ENCODE measurements at places on chromosomes 7 and 10.

- no peak for DNase-seq
Measured at GRCh38 chr10:13709931-13710650, 123.3 kb downstream of the PRPF18 start.

- no peak for DNase-seq
Measured at GRCh38 chr7:93327006-93327633, 95.0 kb downstream of the VPS50 start.

GRCh38 chr7:30976381-30976780, 12.6 kb downstream of the GHRHR start:
- no peak for DNase-seq

DNA sequence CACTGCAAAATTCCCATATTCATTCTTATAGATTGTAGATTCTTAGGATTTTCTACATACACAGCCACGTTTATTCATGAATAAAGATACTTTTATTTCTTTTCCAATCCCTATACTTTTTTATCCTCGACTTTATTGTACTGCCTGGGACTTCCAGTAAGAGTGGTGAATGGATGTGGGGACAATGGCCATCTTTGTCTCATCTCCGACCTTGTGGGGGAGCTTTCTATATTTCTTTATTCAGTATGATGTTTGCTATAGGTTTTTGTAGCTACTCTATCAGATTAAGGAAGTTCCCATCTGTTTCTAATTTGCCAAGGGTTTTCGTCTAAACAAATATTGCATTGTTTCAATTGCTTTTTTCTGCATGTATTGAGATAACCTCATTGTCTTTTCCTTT, 184.3 kb downstream of the FOXP2 start:
- DNase-seq, result no peak

- DNase-seq, result no peak
Measured at GRCh38 chr10:130834170-130834569, 477.4 kb downstream of the TCERG1L start.

- no peak for DNase-seq
Measured at GRCh38 chr10:132346806-132347205, 14.8 kb downstream of the LRRC27 start.

GRCh38 chr7:42227021-42227420, 10.0 kb downstream of the GLI3 start:
- no peak for DNase-seq

DNA sequence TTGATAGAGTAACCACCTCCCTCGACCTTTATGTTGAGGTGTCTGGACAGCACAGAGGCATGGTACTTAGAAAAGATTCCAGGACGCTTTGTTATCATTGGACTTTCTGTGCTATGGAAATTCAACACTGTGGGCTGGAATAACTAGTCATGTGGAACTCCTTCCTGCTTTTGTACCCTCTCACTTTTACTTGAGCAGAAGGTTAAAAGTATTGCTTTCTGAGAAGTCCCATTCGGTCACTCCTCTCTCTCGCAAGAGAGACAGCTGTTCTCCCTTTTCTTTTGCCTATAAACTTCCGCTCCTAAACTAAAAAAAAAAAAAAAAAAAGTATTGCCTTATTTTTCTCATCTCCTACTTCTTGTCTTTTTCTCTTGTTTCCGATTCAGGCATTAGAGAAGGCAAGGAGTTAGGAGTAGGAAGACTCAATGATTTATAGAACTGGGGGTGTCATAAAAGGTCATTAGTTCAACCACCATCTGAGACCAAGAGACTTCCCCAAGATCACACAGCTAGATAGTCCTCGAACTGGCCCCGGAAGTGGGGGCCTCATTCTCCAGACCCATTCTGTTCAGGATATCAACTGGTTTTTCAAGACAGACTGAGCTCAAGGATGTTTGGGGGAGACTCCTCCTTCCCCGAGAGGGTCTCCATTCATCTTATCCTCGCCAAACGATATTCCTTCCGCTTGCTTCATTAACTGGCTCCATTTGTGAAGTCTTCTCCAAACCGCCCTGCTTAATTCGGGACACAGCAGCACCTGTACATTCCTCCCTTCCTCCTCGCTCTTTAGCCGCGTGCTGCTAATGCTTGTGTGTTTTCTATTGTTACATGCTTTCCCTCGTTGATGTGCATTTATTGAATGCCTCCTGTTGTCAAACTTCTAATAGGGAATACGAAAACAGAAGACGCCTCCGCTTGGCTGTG, 995 bp upstream of the INPP5F start:
- no peak for DNase-seq

- no peak for DNase-seq
Measured at GRCh38 chr7:148049068-148049467, 541.5 kb upstream of the C7orf33 start.

GRCh38 chr10:46226232-46226631, 60.6 kb upstream of the ANTXRL start:
- DNase-seq, result no peak

- DNase-seq, result no peak
Measured at GRCh38 chr7:121604627-121605316, 208.7 kb upstream of the FAM3C start.

DNA sequence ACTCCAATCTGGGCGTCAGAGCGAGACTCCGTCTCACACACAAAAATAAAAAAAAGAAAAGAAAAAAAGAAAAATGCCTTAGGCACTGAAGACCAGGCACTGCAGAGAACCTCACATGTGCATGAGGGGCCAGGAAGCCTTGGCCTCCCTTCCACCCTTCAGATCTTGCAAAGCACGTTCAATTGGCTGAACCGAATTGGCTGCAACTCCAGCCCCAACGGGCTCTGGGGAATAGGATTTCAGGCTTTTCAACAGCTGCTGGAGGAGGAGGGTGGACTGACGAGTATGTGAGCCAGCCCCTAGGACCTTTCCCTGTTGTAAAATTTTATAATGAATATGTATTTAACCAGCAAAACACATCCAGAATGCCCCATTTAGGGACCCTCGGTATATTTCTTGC, 16.7 kb downstream of the TMEM120A start:
- DNase-seq, result no peak

GRCh38 chr10:18476076-18476647, 175.2 kb downstream of the NSUN6 start:
- DNase-seq, result no peak

DNA sequence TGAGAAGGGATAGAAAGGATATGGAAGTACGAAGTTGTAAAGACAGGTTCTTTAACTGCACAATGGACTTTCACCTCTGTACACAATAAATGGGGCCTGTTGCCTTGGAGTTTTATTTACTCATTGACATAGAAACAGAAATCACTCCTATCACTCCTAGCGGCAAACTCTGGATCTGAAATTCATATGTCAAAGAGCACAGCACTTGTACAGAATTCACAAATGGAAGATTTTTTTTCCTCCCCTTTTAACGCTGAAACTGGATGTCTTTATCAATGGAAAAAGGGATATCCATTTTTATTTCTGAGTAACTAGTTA, 18.2 kb downstream of the NT5C3A start:
- DNase-seq, result no peak

- DNase-seq, result no peak
Measured at GRCh38 chr7:74013539-74014272, 14.3 kb upstream of the ELN start.

DNA sequence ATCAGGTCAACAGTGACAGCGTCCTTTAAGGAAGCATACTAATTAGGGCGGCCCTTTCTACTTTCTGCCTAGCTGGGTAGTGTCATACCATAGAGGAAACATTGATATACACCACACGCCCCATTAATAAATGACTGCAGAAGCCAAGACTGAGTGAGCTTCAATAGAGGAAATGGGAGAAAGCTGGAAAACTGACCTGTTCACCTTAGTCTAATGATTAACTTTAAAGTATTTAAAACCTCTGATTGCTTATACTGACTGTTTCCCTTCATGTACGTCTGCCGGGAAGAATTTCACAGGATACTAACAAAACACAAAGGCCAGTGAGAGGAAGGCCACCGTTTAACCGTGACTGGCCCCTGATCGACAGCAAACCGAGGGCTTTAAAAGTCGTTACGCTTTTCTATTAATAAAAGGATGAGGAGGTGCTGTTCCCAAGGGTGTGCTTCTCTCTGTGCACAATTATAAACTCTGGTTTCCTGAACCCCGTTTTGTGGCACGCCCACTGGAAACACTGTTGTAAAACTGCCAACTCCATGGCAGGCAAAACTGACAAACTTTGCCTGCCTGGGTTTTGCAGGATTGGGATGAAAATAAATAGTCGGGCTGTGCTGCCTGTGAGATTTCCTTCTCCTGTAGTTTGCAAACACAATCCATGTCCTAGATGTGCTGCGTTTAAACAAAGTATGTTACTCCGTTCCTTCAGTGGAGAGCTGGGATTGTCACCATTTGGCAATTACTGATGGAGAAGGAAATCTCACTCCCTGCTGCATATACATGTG, 137.6 kb downstream of the NRP1 start:
- no peak for DNase-seq

DNA sequence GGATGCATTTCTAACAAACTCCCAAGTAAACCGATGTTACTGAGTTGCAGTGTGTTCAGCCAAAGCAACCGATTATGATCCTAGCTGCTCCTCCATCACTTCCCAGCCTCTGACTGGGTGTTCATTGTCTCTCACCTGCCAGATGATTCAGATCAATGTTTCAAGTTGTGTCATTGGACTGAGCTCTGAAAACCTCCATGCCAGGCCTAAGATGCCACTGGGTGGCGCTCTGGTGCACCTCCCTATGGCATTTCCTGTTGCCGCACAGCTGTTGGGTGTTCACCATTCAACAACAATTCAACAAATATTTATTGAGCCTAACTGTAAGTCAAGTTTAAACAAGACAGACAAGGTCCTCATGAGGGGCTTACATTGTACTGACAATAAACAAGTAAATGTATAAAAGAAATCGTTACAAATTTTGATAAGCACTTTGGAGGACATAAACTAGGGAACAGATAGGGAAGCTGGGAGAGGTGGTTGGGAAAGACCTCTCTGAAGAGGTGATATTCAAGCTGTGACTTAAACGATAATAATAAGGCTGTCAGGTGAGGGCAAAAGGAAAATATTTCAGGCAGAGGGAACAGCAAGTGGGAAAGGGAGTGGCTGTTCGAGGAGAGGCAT, 22.8 kb downstream of the RGR start:
- DNase-seq, result peak; percentile 80

DNA sequence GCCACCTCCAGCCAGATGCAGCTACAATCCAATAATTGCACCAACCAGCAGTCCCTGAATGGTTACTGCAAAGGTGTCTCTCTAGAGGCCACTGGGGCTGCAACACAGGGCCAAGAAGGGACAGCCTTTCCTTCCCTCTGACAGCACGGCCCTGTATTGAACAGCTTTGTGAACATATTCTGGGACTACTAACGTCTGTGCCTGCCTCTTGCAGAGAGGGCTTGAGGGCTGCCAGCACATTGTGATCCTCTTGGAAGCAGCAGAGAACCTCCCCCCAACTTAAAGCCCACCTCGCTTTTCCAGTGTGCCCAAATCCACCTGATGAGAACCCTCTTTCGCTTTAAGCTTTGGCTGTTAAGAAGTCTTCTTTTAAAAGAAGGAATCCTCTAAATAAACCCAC, 415.9 kb downstream of the RPS24 start:
- no peak for DNase-seq

GRCh38 chr7:156984174-156984891, 26.1 kb downstream of the MNX1 start:
- DNase-seq, result no peak

DNA sequence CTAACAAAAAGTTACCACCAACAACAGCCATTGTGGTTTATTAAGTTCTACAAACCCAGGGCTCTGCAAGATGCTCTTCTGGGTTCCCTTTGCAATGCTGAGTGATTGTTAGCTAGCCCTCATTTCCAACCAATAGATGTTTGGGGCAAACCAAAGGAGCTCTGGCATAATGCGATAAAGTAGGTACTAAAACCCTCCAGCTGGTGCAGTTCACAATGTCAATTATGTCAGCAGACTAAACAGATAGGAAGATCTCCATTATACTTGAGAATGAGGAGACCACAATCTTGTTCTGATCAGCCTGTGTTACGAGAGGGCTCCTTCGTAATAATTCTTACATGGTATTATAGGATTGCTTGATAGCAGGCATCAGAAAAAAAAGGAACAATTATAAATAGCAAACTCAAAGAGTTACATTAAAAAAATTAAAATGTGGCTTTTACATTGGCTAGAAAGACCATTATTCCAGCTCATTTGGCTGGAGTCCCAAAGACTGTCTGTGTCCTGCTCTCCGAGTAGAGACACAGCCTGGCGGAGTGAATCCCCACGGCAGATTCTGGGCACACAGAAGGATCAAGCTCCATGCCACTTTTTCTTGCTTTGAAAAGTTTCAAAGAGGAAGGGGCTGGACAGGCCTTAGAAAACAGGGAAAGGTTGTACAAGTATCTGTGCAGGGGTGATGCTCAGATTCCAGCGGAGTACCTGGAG, 93.8 kb downstream of the ZRANB1 start:
- no peak for DNase-seq

- DNase-seq, result no peak
Measured at GRCh38 chr7:111460695-111461094, 101.6 kb downstream of the IMMP2L start.

GRCh38 chr10:116866987-116867595, 17.8 kb downstream of the ENO4 start:
- DNase-seq, result no peak

- DNase-seq, result no peak
Measured at GRCh38 chr7:50679218-50680007, 103.3 kb downstream of the GRB10 start.

- no peak for DNase-seq
Measured at GRCh38 chr10:49610114-49610457, at the start of gene SLC18A3. Gene SLC18A3, plus strand, starts transcription at chr10:49610310. Its CDS starts 431 bp downstream, at chr10:49610741.

DNA sequence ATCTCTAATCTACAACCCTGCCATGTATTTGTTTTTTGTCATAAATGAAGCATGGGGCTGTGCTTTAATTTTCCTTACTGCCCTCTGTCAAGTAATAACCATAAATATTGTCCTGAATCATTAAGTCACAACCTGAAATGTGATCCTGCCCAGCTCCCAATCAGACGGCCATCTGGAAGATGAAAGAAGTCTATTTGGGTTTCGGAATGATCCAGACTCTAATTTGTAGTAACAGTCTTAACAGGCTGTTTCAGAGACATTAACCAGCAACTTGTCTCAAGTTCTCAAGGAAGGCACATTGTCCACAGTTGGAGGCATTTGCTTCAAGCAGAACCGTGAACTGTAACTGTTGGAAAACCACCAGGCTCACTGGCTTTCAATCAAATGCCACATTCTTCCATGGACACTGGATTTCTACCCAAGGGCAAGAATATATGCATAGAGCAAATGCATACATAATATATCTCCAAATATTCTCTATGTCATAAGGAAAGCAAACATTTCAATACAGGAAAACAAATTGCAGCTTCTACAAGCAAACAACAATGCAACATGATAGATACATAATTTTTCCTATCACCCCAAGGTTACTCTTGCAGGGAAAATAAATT, 405.2 kb upstream of the NPVF start:
- no peak for DNase-seq

- no peak for DNase-seq
Measured at GRCh38 chr10:56035489-56035888, 325.6 kb downstream of the ZWINT start.

DNA sequence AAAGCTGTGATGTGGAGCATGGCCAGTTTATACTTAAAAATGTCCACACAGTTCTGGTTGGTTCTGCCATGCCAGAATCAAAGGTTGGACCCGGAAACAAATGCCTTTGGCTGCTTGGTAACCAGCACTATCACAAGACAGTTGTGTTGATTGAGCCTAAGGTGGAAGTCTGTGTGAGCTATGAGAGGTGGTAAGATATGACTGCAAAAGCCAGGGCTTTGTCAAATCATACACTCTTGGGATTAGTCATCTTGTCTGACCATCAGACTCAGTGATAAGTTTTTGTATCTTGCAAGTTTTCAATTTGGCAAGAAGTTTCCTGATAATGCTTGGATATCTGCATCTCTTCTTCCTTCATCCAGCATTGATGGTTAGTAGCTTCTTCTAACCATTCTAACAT, 35.5 kb downstream of the GPR141 start:
- no peak for DNase-seq
